ENCODE measurements at places on chromosomes 1 and 21. TPM values are rescaled to one million over a fixed set of nuclear protein-coding genes. Genes with fewer than 3 reads are reported as not detected.
A peak's percentile ranks its signal among the peaks of the same experiment; 100 is the strongest.

The NLRP3 gene
- 0.66 TPM for total RNA-seq

The ADAMTSL4 gene
- total RNA-seq, result 2.6 TPM

The CLCA4 gene
- 0.13 TPM for total RNA-seq

The GBP4 gene
- total RNA-seq, result 2.0 TPM

The LPAR3 gene
- total RNA-seq, result 7.8 TPM

The PROX1 gene
- total RNA-seq, result 46.9 TPM

The S100A1 gene
- 14.0 TPM for total RNA-seq

The PPP1R12B gene
- total RNA-seq, result 14.2 TPM

The OR2AK2 gene
- not detected for total RNA-seq

The RSPO1 gene
- total RNA-seq, result not detected

The MYBPH gene
- total RNA-seq, result not detected

The C1QTNF12 gene
- 1.1 TPM for total RNA-seq

GRCh38 chr1:181936768-181937581 is 124.5 kb downstream of the ZNF648 start:
- peak; percentile 43 for DNase-seq

DNA sequence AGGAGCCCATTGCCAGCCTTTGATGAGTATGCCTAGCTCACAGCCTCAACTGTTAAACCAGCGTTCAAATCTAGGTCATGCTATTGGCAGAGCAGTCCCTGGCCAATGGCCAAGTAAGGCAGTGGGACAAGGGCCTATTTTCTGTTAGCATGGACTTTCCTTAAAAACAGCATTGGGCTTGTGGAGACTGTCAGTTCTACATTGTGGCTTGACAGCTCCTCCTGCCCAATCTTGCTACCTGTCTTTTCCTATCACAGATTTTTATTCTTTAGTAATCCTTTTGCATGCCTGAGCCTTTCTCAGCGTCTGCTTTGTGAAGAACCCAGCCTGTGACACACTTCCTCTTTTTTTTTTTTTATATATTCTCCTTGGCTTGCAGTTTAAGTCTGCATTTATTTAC is 56.4 kb downstream of the DIP2A start:
- peak; percentile 87 for DNase-seq

DNA sequence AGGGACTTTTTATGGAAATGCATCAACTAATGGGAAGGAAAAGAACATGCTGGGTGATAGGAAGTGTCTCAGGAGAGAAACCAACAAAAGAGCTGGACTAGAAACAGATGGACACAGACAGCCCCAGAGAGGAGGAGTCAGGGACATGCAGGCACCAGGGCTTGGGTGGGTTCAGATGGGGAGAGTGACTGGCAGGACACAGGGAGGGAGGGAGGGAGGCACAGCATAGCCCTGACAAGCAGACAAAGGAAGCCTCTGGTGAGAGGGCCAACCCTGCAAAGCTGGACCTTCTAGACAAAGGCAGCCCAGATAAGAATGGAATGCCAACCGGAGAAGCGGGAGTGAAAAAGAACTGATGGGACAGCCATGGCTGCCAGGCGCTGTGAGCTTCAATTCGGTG is 568.8 kb downstream of the AJAP1 start:
- DNase-seq, result no peak

DNA sequence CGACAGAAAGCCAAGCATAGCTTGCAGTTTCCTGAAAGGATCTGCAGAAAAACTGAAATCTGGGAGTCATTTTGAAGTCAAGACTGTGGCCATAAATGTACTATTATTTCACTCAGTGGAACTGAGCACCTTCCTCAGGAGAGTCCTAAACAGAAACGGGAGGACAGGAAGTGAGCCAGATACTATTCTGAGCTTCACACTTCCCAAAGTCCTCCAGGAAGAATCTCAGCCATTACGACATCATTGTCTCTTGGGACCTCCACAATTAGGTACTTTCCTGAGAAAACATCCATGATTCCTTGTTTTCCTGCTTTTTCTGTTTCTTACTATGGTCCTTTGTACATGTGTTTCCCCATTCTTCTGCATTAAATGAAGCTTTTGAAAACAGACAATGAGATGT is 299.2 kb upstream of the USP25 start:
- DNase-seq, result no peak

DNA sequence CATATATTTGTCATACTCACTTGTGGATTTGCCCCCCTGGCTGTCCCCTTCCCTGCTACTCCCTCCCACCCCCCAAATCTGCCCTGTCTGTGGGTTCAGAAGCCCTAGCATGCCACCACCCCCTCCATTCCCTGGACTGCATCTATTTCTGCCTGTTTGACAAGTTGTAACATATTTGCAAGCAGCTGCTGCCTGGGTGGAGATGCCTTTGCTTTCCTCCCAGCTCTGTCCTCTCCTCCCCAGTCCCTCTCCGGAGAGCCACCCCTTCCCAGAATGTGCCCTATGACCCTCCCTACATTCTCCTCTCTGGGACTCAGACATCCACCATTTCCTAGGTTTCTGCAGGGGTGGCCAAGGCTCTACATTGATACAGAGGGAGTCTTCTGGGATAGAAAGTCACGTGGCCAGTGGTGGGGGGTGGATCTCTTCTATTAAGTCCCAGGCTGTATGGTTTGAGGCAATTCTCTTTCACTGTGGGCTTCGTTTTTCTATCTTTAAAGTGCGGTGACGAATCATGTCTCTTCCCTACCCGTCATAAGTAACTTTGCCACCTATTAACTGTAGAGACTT is 6.0 kb upstream of the MYOG start:
- no peak for DNase-seq

DNA sequence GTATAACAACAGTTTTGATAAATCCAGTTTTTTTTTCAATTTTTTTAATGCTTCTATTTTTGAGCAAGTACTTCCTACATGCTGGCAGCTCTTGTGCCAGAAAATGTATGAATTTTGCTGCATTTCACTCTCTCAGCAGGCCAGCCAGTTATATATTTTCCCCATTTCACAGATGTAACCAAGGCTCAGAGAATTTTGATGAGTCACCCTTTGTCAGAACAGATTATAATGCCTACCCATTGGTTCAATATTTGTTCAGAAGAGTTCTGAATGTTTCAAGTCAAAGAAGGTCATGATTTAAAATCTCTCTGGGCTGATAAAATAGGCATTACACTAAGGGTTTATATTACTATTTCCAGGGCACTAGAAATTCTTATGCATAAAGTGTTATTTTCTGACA is 452.2 kb downstream of the RWDD3 start:
- no peak for DNase-seq

DNA sequence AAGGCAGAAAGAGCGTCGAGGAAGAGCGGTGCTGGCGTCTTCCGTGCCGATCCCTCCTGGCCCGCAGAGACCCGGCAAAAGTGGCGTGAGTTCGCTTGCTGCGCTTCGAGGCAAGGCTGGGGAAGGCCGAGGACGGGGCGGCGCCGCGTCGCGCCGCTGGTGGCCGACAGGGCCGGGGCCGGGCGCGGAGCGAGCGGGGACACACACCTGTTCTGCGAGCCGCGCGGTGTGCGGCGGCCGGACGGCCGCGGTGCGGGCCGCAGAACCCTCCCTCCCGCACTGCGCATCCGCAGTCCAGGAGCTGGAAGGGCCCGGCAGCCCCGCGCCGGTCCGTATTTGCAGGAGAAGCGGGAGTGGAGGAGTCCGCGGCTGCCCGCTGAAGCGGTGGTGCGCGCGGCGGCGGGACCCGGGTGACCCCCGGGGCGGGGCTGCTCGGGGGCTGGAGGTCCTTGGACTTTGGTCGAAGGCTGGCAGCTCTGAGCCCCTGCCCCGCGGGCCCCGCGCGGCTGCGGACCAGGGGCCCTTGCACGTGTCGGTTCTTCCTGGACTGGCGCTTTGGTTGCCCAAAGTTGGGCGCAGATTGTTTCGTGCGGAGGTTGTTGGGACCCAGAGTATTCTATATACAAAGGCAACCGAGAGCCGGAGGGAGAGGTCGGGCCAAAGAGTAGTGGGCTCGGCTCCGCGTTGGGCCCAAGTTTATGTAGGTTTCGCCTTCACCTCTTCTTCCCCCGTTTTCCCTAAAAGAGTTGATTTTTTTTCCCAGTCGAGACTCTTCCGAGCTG is 2.6 kb downstream of the RNF220 start:
- no peak for DNase-seq

DNA sequence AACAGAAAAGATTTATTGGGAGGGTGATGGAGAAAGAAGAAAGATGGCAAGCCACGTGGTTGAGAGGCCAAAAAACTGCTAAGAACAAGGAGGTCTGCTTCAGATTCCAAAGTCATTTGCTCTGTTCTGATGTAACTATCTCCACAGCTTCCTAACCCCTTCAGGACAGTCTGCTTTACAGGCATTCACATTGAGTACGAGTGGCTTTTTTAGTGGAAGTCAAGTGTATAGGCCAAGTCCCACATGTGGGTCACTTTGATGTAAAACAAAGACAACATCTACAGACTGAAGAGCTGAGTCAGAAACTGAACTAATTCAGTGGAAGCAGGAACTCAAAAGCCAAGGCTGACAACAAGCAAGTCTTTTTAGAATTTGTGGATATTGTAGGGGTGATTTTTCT is 128.7 kb upstream of the F3 start:
- DNase-seq, result no peak

GRCh38 chr1:116284819-116285390 is 88.1 kb upstream of the ATP1A1 start:
- no peak for DNase-seq

GRCh38 chr1:112446411-112446810 is 50.4 kb downstream of the CTTNBP2NL start:
- DNase-seq, result no peak

DNA sequence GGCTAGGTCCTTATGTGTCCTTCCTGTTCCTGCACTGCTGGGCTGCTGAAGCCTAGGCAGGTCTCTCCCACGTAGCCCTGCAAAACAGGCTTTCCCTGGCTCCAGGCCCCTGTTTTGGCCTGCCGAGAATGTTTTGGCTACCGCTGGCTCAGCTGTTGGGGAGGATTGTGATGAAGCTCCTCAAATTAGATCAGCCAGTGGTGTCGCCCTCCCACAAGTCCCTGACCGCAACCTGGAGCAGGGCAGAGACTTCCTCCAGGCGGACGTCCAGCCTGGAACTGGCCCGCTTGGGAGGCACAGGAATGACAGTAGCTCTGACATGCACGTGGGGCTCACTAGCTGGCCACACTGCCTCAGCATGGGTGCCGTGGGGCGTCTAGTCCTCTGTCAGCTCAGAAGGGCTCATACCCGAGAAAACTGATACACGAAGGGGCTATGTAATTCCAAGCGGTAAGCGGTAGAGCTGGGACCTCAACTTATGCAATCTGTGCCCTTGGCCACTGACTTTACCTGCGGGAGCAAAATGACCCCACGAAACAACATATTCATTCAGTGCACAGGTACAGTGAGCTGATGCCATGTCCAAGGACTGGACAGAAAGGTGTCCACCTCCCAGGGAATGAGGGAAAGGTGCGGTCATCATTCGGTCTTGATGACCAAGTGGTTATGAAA is 26.6 kb downstream of the DHRS3 start:
- no peak for DNase-seq

DNA sequence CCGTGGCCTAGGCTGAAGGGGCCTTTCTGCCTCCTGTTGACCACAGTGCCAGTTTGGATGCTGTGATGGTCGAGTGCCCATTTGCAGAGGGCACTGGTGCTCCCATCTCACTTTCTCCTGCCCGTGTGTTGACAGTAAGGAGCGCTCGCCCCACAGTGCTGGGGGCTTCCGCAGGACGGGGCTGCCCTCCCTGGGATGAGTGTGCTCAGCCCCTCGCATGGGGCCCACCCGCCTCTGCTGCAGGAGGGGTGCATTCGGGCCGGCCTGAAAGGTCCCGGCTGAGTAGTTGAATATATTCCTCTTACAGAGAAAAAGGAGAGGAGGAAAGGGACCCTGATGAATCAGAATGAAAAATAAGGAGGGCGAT is 37.3 kb downstream of the NTPCR start:
- DNase-seq, result no peak

GRCh38 chr1:55034476-55035133 is 4.7 kb upstream of the PCSK9 start:
- DNase-seq, result no peak

GRCh38 chr1:198860371-198860770 is 221.5 kb downstream of the PTPRC start:
- DNase-seq, result no peak

GRCh38 chr1:7292714-7293419 is 478.2 kb upstream of the VAMP3 start:
- DNase-seq, result no peak

- no peak for DNase-seq
Measured at GRCh38 chr1:96002969-96003964, 718.3 kb upstream of the PTBP2 start.

DNA sequence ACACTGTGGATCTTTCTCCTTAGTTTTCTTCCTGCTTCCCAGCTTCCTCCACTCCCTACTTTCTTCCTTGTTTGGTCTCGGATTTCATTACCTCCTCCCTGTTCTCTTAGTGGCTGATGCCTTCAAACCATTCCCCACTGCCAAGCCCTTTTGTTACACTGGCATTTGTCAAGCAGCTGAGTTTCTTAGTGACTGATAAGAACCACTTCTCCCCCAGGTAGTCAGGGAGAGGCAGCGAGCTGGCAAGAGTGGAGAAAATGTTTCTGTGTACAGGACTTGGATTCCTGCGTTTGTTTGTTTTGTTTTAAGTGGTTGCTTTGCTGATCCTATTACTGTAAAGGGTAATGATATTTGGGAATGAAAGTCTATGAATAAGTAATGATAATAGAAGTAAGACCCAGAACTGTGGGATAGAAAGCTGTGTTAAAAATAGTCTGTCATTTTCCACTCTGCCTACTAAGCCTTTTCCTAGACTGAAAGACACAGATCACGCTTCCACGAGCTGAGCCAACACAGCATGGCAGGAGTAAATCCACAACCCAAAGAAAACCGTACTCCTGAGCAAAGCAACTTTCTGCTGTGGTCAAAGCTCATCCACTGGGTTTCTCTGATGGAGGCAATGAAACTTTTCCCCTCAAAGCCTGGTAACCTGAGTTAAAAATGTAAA is 10.1 kb upstream of the SERTAD4 start:
- peak; percentile 16 for DNase-seq

DNA sequence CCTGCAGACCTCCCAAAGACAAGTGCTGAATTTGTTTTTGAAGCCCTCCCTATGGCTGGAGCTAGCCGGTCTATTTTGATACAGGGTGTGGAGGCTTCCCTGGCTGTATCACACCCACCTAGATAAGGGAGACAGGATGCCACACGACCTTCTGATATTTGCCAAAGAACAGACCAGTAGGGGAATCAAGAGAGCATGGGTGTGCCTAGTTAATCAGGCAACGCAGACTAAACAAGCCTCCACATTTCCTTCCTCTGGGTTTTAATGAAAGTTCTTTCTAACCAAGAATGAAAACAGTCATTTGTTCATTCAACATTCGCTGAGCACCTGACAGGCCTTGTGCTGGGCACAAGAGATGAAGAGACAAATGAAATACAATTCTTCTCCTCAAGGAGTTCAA is 446.8 kb downstream of the PLPP3 start:
- DNase-seq, result no peak

DNA sequence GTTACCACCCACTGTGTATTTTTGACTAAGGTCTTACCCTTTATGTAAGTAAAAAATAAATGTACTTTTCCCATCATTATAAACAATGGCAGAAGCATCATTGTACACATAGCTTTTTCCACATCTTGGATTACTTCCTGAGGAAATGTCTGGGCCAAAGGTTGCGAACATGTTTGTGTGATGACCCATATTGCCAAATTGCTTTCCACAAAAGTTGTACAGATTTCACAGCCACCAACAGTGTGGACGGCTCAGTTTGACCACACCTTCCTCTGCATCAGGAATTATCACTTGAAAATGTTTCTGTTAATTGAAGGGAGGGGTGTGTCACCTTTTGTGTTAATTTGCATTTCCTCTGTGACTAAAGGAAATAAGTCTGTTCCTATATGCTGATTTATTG is 25.7 kb downstream of the AKNAD1 start:
- DNase-seq, result no peak

GRCh38 chr1:212070720-212071302 is 35.3 kb downstream of the DTL start:
- no peak for DNase-seq

Measured in pancreas (tissue), 10 donors.